Memory B cell (primary cell): ENCODE measurements at places on chromosomes 7 and 10.

GRCh38 chr7:88105231-88105630, 114.6 kb downstream of the SRI start:
- no peak for DNase-seq

DNA sequence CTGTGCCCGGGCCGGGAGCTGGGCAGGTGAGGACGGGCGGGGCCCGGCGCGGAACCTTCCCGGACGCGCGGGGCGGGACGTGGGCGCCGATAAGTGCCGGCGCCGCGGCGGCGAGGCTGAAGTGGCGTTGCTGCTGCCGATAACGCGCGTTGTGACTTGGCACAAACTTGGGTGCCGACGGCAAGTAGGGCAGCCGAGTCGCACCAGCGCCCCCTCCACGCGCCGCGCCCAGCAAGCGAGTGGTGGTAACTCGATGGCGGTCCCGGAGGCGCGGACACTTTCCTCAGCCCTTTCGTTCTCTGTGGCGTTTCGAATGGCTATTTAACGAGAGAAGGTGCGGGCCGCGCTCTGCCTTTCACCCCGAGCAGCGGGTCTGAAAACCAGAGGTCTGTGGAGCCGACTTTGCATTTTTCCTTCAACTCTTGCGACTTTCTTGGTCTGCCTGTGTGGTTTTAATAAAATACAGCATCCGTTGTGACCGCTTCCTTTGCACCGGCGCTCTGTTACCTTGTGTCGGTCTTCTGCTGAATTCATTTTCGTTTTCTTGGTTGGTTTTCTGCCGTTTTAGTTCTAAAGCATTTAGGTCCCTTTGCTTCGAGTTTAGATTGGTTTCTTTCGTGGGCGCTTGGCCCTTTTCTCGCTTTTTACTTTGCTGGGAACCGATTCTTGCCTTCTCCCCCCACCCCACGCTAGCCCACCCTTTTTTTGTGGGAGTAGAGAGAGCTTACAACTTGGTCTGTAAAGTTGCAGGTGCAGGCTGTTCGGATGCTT, 701 bp downstream of the STK17A start:
- peak; percentile 59 for DNase-seq

DNA sequence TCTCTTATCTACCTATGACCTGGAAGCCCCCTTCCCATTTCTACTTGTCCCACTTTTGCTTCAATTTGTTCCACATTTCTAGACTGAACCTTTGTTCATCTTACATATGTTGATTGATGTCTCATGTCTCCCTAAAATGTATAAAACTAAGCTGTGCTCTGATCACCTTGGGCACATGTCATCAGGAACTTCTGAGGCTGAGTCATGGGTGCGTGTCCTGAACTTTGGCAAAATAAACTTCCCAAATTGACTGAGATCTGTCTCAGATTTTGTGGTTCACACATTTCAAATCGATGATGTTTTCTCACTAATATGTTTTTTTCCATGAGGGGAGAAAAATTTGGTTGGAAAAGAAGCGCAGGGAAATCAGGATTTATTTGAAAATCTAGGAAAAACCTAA, 406.2 kb upstream of the LRRTM3 start:
- DNase-seq: no peak

DNA sequence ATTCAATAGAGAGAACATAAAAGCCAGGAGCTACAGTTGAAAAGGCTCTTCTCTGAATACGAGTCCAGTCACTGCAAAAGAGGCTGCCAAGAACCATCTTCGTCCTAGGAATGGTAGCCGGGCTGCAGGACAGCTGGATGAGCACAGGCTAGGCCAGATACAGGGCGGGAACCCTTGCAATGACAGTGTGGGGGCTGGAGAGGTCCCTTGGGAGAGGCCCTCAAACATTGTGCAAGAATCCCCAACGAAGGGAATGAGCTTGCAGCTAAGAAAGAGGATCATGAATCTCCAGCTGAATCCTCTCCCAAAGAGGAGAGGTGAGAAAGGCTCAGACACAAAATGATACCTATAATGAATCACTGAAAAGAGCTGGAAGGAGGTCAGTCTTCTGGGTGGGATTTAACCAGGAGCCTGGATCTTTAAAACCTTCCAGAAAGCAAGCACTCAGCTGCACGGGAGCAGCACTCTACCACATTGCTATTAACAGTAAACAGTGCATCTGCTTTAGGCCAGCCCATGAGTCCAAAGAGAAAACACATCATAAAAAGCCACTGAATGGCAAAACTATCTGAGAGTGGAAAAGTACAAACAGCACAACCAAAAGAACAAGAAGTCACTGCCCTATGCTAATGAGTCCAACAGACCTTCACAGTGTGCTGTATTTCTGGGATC, 287.9 kb downstream of the TNS3 start:
- no peak for DNase-seq

GRCh38 chr10:95208702-95209391, 14.8 kb downstream of the ACSM6 start:
- DNase-seq: no peak

DNA sequence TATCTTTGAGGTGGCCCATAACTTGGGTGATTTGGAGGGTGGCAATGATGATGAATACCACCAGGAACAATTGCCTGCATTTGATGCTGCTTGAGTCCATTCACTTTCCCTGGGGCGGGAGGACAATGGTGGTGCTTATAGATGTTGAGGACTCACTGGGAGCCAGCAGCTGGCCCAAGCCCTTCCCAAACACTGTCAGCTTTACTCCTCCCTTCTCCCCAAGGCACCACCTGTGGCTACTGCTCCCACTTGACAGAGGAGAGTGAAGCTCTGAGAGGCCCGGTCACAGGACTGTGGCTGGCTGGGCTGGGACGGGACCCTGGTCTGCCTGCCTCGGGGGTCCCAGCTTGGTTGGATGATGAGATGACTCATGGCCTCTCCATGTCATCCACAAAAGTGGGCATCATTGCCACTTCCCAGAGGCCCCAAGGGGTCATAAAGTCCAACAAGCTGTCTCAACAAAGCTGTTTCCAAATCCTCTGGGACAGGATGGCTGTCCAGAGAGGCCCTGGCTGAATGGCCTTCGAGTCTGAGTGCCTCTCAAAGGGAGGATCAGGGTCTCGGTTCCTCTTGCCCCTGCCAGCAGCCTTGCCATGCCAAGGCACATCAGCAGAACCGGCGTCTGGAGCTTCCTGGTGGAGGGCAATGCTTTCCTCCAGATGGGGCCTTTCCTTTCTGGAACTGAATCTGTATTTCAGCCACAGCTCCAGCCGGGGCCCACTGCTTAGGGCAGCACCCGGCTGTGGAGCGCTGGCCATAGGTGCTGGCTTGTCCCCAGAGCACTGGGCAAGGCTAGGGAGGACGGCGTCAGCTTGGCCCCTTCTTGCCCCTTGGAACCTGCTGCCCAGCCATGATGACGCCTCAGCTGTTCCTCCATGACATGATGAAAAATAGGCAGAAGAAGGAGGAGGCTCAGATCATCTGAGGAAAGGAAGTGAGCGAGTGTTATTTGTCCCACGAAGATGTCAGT, 47.0 kb upstream of the PLEKHA1 start:
- DNase-seq: no peak

DNA sequence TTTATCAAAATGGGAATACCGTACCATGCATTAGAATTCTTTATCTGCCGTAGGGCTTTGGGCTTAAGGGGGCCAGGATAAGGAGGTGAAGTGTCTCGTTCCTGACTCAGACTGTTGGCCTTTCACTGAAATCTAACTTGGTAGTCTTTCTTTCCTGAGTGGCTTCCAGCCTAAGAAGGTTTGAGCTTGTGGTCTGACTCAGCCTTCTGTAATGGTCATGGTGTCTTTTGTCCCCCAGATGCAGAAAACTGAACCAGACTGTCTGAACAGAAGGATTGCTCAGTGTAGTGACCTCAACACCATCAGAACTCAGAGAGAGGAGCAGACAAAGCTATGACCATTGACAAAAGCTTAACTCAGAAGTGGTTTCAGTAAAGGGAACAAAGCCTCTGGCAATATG, 39.5 kb downstream of the WNT2 start:
- no peak for DNase-seq

DNA sequence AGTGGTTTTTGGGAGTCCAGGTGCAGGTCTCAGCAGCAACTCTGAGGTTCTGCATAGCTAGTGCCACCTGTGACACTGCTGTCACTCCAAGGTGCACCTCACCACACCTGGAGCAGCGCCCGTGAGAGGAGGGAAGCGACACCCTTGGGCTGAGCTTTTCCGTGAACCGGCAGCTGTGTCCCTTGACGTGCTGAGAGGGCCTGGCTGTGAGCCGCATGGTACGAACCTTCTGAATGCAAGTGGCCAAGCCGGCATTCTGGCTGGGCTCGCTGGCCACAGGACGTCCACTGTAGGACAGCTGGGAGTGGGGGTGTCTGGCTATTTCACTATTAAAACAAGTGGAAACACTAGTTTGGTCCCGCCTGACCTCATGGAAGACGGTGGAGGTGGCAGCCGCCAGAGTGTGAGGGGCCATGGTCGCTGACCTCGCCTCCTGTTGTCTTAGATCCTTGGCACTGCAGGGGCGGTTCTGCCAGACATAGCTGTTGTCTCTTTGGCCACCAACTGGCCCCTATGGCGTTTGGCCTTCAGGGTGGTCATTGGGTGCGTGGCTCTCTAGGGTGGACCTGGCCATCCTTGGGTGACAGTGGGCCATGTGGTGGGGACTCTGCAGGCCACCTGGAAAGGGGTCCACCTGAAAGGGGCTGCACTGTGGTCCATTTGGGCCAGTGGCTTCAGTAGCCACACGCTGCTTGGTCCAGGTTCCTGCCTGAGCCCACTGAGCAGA, 12.9 kb downstream of the INPP5A start:
- DNase-seq: no peak

DNA sequence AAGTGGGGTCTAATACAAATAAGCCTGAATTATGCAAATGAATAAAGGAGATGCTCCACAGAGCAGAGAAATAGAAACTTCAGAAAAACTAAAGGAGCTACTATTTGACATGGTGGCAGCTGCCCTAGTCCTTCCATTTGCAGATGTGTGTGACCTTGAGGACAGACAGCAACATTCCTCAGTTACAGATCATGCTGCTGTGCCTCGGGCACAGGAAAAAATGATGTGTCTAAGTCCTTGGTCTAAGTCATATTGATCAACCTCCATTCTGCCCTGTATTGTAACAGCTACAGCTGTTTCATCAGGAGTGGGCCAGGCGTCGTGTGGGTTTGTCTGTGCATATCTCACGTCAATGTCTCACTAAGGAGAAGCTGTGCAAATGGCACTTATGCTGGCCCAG, 710.4 kb downstream of the TNS3 start:
- DNase-seq: no peak

GRCh38 chr7:128112781-128113221, 81.6 kb upstream of the LRRC4 start:
- no peak for DNase-seq

GRCh38 chr10:73232887-73233286, 14.2 kb downstream of the DNAJC9 start:
- DNase-seq: no peak

GRCh38 chr7:30430276-30430675, 48.3 kb downstream of the NOD1 start:
- no peak for DNase-seq

GRCh38 chr10:68826764-68827591, at the start of gene STOX1:
Gene STOX1, plus strand, starts transcription at chr10:68827531. Its CDS starts 93 bp downstream, at chr10:68827624.
- peak; percentile 39 for DNase-seq

GRCh38 chr7:129556607-129557133, 54.3 kb downstream of the SMKR1 start:
- no peak for DNase-seq

GRCh38 chr10:98339799-98340198, 71.8 kb upstream of the LOXL4 start:
- DNase-seq: no peak

GRCh38 chr10:83965473-83965872, 173.8 kb upstream of the GHITM start:
- no peak for DNase-seq

GRCh38 chr7:142539901-142540300, 209.4 kb upstream of the PRSS1 start:
- no peak for DNase-seq

DNA sequence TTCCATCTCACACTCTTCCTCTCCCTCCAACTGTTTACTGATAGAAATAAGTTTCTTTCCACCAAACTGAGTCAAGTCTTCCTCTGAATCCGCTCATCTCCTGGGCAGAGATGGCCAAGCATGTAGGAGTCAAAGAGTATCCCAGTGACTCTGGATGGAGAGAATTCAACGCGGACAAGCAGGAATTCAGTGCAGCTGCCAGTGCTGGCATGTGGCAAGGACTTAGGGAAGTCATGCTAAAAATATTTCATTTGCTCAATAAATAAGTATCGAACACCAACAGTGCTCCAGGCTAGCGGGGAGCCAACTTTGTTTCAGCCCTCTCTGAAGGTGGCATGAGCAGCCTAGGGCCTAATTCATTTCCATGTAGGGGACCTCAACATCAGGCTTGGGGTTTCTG, 351.6 kb upstream of the ZMIZ1 start:
- no peak for DNase-seq

GRCh38 chr10:70753026-70753663, 32.0 kb downstream of the TBATA start:
- DNase-seq: no peak

GRCh38 chr7:85022064-85022697, 164.7 kb downstream of the SEMA3D start:
- no peak for DNase-seq

DNA sequence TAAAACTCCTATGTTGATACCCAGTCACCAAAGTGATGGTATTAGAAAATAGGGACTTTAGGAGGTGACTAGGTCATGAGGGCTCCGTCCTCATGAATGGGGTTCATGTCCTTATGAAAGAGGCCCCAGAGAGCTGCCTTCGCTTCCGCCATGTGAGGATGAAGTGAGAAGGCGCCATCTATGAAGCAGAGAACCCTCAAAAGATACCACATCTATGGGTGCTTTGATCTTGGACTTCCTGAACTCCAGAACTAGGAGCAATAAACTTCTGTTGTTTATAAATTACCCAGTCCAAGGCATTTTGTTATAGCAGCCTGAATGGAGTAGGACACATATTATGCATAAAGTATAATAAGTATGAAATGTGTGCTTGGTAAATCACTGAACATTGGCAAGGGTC, 8.1 kb upstream of the PDSS1 start:
- DNase-seq: no peak

- DNase-seq: no peak
These were observed 345 bp downstream of the COBL start for GRCh38 chr7:51316262-51316665.

GRCh38 chr7:47366211-47366610, 215.7 kb downstream of the TNS3 start:
- no peak for DNase-seq

DNA sequence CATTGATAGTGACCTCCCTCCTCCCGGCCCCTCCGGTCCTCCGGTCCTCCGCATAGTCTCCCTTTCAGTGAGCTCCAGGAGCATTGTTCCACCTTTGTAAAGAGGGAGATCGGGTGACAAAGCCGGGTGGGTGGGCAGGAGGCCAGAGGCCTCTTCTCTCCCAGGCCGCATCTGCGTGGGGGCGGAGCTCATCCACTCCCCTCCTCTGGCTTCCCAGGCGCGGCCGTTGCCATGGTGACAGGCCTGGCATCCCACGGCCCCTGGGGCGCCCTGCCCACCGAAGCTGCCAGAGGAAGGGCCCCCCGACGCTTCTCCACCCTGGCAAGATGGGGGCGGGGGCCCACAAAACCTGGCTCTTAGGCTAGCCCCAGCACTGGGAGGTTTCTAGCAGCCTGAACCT, 4.4 kb upstream of the FZD9 start:
- DNase-seq: no peak

- DNase-seq: no peak
These were observed 295.0 kb downstream of the PARD3 start for GRCh38 chr10:34520084-34520483.
